ENCODE measurements at places on chromosomes 13 and 19.
A peak's percentile ranks its signal among the peaks of the same experiment; 100 is the strongest.

DNA sequence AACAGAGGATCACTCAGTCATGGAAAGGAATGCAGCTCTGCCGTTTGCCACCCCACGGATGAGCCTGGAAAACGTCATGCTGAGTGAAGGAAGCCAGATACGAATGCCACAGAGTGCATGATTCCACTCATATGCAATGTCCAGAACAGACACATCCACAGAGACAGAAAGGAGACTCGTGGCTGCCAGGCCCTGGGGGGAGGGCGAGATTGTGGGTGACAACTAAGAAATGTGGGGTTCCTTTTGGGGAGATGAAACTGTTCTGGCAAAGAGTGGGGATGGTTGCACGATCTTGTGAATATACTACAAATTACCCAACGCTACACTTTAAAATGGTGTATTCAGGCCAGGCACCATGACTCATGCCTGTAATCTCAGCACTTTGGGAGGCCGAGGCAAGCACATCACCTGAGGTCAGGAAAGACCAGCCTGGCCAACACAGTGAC lies 27.2 kb upstream of the NAPA start:
- DNase-seq, result no peak

- DNase-seq, result no peak
These were observed 19.1 kb upstream of the SCEL start for GRCh38 chr13:77516342-77516789.

DNA sequence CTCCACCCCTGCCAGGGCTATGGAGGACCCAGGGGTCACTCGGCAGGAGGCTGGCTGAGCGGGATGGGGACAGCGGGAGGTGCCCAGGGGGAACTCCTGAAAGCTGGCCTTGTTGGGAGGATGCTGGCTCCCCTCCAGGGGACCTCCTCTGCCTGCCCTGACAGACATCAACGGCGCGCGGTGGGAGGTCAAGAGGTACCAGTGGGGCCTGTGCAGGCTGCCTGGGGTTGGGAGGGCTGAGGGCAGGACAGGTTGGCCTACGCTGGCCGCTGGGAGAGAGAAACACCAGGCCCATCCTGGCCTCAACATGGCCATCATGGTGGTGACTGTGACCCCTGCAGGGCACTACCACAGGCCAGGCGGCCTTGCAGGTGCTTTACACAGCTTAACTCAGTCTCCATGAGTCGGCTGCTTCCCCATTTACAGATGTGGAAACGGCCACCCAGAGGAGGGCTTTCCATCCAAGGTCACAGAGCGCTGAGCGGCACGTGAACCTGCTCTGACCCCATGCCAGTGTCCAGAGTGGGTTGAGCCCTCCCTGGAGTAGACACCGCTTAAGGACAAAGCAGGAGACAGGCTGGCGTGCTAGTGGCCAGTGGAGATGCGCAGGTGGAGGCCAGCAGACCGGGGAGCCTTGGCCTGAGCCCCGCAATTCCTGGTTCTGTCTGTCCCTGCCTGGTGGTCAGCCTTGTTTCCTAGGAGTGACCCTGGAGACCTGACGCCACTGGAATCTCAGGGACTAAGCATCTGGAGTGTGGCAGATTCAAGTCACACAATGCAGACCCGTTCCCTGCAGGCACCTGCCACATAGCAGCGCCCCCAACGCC lies 27.6 kb downstream of the CEBPG start:
- no peak for DNase-seq

DNA sequence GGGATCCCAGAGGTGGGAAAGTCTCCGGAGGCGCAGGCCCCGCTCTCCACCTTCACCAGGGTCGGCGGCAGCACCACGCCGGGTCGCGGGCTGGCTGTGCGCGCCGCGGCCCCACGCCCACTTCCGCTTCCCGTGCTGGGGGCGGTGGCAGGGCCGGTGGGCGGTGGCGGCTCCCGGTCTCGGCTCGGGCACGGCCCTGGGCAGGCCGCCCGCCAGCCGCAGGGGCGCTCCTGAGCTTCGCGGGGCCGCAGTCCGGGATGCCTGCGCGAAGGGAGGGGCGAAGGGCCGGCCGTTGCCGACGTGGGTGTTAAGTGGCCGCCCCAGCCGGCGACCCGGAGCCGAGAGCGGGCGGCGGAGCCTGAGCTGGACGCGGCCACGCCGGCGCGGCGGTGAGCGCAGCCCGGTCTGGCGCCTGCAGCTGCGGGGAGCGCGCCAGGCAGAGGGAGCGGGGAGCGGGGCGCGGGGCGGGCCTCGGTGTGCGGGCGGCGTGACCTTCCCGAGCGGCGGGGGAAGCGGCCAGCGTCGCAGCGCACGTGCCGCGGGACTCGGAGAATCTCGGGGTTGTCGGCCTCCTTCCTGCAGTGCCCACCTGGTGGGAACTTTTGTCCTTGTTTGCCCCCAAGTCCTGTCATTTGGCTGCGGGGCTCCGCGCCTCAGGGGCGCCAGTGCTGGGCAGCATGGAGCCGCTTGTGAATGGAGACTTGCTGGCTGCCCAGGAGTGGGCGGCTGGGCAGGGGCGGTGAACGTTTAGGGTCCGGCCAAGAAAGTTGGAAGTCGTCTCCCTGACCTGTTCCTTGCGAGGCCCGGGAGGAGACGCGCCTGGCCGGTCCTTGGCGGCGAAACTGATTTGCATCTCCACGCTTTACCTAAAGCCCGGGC lies at the start of gene SLC25A15:
Gene SLC25A15 (plus strand): TSS at position 337 of the 879 bp plus-strand sequence. CDS start 3,616 bp downstream, outside the sequence.
- DNase-seq, result peak; percentile 43

DNA sequence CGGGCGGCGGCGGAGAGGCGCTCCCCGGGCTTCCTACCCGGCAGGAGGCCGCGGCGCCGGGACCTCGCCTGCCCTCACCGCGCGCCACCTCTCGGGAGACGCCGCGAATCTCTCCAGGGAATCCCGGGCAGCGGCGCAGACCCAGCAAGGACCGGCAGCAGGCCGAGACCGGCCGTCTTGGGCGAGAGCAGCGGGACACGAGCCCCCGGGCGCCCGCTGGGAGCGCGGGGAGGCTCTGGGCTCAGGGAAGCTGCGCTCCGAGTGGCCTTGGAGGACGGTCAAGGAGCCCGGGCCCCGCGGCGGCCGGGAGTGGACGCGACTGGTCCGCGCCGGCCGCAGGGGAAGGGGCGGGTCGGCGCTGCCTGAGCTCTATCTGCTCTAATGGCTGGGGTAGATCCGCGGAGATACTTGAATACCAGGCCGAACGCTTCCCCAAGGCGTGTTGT lies 14.7 kb downstream of the CDX2 start:
- DNase-seq, result no peak

- DNase-seq, result no peak
These were observed 503.1 kb downstream of the FOXO1 start for GRCh38 chr13:40163066-40164000.

DNA sequence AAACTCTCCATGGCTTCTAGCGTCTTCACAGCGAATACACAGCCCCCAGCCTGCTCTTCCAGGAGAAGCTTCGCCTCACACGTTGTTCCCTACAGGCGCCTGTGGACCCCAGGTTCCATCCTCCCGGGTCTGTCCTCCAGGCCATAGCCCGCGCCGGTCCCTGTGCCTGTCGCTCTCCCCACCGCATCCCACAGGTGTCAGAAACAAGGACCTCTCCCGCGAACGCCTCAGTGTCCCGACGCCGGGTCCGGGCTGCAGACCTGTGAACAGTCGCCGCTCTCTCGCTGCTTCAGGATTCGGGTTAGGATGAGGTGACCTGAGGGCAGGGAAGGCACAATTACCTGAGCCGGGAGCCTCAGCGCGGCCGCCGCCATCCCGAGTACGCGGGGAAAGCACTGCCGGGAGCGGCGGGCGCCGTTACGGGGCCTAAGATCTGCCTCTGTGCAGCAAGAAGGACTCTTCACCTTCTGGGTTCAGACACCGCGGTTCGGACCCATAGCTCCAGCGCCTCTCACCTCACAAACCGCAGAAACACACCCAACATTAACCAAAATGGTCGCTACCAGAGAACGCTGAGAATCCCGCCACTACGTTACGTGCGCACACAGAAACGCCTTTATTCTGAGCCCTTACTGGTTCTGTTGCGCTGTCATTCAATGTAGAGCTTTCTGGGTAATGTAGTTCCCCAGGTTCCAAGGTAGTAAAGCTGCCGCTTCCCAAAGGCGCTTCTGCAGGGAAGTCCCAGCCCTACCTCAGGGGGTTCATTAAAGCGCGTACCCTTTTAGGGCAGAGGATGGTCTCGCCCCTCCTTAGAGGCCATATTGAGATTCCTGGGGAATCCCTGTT lies at the start of gene ZNF418:
Gene ZNF418 (minus strand): TSS at position 583 of the 846 bp plus-strand sequence. CDS start 1,580 bp downstream, outside the sequence.
- no peak for DNase-seq

- DNase-seq, result peak; percentile 58
These were observed 22.2 kb downstream of the SIGLEC5 start for GRCh38 chr19:51607920-51608562.

- no peak for DNase-seq
These were observed at the start of gene ZNF814 for GRCh38 chr19:57888560-57889231. ZNF814 (minus strand) TSS chr19:57889037; CDS start chr19:57888802, 235 bp downstream.

Measured in bone marrow (tissue), 2 donors.